ENCODE measurements at places on chromosomes 2 and 18.

DNA sequence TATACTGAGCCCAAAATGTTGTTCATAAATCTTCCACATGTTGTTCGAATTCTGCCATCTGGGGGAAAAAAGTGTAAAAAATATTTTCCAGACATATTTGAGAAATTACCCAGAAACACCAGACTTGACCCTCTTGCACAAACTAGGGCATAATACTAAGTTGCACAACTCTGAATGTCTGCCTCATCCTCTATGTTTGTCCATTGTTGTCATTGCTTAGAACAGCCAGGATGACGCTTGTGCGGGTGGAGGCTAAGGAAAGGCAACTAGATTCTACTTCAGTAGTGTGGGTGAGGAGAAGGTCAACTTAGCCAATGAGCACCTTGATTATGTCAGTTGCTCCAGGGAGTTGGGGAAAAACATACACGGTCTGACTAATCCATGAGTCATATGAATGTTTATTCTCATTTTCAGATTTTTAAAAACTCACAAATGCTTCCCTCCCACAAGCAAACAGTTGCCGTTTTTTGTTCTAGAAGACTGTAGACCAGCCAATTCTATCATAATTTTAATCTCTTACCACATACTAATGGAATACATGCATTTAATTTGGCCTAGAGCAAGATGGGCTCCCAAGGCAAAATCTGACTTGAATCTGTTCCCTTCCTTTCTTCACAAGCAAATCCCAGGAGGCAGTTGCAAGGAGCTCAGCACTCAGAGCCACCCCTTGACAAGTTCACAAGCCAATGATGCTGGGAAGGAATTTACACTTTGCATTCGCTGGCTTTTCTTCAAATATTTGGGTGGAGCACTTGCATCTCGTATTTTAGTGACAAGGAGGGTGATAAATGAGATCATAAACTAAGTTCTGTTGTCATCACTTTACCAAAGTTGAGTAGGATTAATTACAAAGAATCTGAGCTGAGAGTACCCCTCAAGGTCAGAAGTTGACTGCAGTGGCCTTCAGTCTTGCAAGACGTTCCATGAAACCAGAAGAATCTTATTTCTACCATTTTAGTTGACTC is 163.2 kb upstream of the TWIST2 start:
- DNase-seq = no peak

GRCh38 chr2:226707499-226707898 is 92.1 kb downstream of the IRS1 start:
- DNase-seq = no peak

GRCh38 chr2:19031642-19032041 is 326.8 kb downstream of the OSR1 start:
- DNase-seq = no peak

GRCh38 chr2:68646303-68646702 is 2.9 kb downstream of the PROKR1 start:
- DNase-seq = no peak

GRCh38 chr2:223822818-223823217 is 14.6 kb downstream of the AP1S3 start:
- DNase-seq = no peak

- DNase-seq = no peak
Observed at GRCh38 chr2:62831729-62832128, 126.2 kb downstream of the EHBP1 start.

DNA sequence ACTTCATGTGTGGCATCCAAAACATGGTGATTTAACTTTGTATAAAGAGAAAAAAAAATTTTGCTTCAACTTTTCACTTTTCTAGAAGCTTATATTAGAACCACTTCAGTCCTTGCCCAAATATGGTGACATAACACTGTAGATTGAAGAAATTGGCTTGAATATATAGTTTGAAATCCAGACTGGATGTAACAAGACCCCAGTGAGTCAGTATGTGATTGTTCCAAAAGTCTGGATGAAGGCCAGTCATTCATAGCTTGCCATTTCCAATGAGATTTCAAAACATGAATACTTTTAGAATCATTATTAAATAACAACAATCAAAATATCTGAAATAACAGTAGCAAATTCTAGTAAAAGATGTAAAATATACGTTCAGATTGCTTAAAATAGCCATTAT is 104.8 kb upstream of the FN1 start:
- peak; percentile 38 for DNase-seq

GRCh38 chr2:206084870-206085741 is 868 bp downstream of the INO80D start:
- no peak for DNase-seq

- DNase-seq = no peak
Observed at GRCh38 chr2:107222466-107222865, 336.5 kb upstream of the ST6GAL2 start.

DNA sequence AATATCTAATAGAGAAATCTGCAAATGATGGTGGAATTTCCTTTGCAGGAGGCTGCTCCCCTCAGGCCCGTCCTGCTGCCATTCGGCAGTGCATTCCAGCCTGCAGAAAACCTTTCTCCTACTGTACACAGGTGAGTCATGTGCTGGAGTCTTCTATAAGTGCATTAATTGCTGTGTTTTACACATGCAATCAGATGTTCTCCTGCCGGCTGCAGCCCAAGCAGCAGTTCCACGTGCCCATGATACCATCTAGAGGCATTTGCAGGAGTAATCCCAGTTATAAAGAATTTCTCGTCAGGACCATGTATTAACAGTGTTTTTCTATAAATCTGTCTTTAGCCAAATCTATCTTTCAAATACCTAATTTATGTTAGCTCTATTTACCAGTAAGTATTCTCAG is 304.7 kb upstream of the HNMT start:
- DNase-seq = peak; percentile 7

DNA sequence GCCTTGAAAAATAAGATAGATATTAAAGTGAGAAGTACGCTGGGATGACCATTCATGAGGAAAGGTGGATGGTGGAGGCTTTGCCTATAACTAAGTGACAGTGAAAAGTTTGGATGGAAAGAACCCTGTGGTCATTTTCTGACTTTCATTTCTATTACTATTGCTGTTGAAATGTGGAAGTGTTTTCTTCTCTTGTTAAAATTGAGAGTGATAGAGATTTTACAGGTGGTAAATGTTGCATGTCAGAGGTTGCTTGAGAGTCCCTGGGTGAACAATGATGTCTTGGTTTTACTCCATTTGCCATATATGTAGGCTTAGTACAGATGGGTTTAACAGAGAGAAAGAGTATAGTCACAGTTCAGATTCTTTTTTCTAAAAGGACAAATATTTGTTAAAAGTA is 18.4 kb downstream of the NCOA1 start:
- no peak for DNase-seq

Measured in pons (tissue), 1 donor.